ENCODE measurements at places on chromosomes 11 and 22.

DNA sequence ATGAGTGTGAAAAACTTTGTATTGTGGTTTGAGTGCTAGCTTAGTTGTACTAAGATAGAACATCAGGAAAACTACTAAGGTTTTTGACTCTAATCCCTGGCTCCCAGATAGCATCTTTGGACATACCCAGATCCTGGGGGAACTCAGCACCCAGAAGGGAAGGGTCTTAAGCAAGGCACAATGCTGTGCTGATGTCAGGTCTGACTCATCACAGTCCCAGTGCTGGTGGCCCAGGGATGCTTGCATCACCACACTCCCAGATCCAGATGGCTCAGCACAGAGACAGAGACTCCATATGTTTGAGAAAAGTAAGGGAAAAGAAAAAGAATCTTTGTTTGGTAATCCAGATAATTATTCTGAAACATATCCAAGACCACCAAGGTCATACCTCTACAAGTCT is 18.3 kb upstream of the OR56A3 start:
- DNase-seq, result no peak
- no peaks in the 10 kb centered on the region for H3K4me1 ChIP-seq
- H3K36me3 ChIP-seq, result no peaks in the 10 kb centered on the region
- H3K27ac ChIP-seq, result no peak overlapping the region
- no peaks in the 10 kb centered on the region for H3K27me3 ChIP-seq
- no peak overlapping the region for H3K4me3 ChIP-seq

GRCh38 chr11:44258190-44258489 is 51.8 kb downstream of the ALX4 start:
- no peaks in the 10 kb centered on the region for H3K36me3 ChIP-seq
- no peaks in the 10 kb centered on the region for H3K27me3 ChIP-seq
- H3K4me3 ChIP-seq, result no peak overlapping the region
- no peaks in the 10 kb centered on the region for H3K4me1 ChIP-seq
- no peak for DNase-seq

DNA sequence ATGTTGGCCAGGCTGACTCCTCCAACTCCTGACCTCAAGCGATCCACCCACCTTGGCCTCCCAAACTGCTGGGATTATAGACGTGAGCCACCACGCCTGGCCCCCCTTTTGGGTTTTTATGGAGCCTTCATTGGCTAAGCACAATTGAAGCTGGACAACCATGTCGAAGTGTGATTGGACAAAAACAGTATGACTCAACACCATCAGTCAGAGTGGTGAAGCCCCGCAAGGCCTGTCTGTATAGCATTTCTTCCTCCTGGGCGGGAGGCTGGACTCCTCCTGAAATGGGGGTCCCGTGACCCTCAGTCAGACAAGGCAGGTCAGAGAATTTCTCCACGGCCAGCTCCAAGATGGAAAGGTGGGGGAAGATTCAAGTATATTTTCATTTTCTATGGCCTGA is 3.1 kb upstream of the PARVB start:
- no peaks in the 10 kb centered on the region for H3K4me1 ChIP-seq
- H3K4me3 ChIP-seq, result no peak overlapping the region
- no peak for DNase-seq
- no peak overlapping the region for H3K27ac ChIP-seq
- no peaks in the 10 kb centered on the region for H3K27me3 ChIP-seq
- no peaks in the 10 kb centered on the region for H3K36me3 ChIP-seq

DNA sequence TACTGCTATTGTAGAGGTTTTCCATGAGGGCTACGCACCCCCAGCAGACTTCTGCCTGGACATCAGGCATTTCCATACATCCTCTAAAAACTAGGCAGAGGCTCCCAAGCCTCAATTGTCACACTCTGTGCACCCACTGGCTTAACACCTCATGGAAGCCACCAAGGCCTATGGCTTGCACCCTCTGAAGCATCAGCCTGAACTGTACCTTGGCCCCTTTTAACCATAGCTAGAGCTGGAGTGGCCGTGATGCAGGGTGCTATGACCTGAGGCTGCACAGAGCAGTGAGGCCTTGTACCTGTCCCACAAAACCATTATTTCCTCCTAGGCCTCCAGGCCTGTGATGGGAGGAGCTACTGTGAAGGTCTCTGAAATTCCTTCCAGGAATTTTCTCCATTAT is 33.9 kb downstream of the AAMDC start:
- no peaks in the 10 kb centered on the region for H3K4me1 ChIP-seq
- H3K4me3 ChIP-seq, result no peak overlapping the region
- DNase-seq, result no peak
- H3K36me3 ChIP-seq, result peaks cover 59% of the 10 kb centered on the region
- H3K27me3 ChIP-seq, result no peaks in the 10 kb centered on the region
- no peak overlapping the region for H3K27ac ChIP-seq

Data from ascending aorta (tissue), 2 donors.